ENCODE measurements at places on chromosomes 2 and 18.

DNA sequence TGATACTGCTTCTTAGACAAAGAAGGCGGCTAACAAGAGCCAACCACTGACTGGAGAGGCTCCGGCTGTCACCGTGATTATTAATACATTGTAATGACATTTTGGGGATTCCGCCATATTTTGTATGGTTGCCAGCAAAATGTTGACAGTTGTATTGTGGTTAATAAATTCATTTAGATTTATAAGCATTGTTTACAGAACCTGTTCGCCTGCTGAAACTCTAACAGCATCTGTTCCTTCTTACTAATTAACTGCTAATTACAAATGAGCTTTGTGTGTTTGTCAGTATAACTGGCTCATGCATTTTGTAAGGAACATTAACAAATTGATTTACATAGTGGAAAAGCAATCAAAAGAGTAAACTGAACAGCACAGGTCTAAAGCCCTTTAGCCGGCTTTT is 332.4 kb downstream of the GBX2 start:
- no peak for DNase-seq

DNA sequence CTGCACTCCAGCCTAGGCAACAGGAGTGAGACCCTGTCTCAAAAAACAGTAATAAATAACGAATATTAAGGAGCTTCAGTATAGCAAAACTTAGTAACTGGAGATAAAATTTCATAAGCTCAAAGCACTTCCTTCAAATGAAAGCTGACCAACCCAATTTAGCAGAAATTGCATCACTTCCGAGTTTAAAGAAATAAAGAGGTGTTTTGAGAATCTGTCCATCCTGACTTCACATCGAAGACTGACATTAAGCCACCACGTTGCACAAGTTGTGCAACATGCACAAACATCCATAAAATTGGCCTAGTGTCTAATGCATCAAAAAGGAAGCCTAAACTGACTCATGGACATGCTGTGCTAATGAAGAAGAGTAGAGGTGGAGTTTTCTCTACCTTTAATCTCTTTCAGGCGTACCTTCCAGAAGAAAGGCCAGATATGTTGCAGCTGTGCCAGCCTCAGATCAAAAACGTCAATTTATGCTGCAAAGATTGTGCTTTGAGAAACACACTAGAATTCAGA is 7.7 kb upstream of the DSG3 start:
- DNase-seq: no peak

DNA sequence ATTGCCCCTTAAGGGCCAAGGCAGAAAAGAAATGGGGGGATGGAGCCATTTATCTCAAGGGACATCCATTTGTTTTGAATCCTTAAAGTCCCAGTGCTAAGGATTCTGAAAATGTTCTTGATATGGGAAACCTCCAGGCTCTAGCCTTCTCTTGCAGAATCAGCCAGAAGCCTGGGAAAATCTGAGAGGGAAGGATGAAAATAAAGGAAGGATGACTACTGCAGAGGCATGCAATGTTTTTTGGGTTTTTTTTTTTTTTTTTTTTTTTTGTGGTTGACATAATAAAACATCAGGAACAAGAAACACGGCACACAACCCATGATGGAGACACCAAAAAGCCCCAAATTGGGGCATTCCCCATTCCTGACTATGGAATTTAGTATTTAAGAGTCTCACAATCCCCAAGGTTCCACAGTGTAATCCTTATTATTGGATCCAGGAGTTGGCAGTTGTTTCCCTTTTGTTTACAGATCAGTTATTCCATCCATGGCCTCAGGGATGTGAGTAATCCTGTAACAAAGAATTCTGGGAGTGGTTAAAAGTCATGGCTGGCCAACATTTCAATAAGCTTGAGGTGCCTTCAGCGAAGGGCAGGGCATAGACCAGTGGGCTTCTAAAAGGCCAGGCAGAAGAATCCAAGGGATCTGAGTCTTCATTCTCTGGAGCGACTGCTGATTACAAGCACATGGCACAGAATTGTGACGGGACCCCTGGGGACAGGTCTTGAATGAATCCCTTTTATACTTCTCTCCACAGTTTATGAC is 337.5 kb downstream of the GULP1 start:
- DNase-seq: no peak

DNA sequence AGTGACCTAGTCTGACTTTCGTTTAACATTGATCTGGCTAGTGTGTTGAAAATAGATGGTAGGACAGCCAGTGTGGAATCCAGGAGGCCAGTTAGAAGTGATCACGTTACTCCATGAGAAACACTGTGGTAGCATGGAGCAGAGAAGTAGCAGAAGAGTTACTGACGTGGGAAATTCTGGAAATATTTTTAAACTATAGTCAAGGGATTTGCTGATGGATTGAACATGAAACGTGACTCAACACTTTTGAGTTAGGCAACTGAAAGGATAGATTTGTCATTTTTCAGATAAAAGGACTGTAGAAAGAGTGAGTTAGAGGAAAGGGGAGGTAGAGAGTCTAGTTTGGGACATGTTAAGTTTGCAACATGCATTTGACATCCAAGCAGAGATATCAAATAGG is 130.4 kb downstream of the IRS1 start:
- no peak for DNase-seq

- no peak for DNase-seq
Measured at GRCh38 chr2:47373747-47374146, 29.2 kb upstream of the MSH2 start.

- no peak for DNase-seq
Measured at GRCh38 chr18:3710712-3711301, 260.8 kb downstream of the TGIF1 start.

DNA sequence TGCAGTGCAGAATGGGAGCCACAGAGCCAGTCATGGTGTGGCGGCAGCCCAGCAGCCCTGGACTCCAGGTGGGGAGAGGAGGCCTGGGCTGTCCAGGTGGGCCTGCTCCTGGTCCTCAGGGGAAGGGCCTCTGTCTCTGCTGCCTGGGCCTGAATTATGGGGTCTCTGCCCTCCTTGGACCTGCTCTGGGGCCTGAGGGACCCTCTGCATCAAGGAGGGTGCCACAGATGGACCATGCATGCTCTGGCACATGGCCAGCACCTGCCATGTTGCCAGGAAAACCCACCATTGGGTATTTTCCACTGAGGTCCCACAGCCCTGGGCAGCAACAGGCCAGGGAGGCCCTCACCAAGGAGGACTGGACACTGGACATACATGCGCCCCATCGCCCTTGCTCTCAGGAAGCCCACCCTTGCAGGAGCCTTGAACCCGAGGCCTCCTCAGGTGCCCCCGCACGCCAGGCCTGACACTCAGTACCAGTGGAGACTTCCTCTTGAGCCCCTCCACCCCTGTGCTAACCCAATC is 107.1 kb downstream of the NDUFA10 start:
- no peak for DNase-seq

GRCh38 chr2:2041256-2041824 is 289.7 kb downstream of the MYT1L start:
- no peak for DNase-seq

DNA sequence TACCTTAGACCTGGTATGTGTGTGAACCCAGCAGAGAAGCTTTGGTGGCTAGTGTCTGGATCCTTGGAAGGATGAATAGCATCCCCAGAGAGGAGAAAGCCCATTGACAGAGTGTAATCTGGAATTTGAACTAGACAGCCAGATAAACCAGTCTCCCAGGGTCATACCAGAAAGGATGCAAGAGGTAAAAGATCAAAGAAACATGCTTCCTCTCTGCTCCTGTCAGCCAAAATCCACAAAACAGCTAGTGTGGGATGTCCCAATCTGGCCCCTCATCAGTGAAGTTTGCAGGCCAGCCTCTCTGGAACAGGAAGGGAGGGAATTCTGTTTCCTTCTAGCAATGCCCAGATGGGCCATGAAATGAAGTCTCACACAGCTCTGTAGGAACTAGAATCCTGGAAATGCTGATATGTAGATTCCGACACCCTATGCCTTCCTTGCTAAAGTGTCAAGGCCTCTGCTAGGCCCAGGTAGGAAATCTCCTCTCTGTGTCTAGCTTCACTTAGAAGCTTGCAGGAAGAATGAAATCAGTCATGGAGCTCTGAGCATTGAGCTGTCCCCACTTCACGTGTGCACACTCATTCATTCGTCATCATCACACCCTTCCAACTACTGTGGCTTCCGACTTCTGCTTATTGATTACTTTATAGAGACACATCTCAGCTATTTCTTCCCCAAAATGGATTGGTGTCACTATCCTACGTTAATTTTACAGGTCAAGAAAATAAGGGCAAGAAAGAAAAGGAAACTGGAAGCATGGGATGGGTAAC is 38.0 kb downstream of the EVA1A start:
- DNase-seq: peak; percentile 37

DNA sequence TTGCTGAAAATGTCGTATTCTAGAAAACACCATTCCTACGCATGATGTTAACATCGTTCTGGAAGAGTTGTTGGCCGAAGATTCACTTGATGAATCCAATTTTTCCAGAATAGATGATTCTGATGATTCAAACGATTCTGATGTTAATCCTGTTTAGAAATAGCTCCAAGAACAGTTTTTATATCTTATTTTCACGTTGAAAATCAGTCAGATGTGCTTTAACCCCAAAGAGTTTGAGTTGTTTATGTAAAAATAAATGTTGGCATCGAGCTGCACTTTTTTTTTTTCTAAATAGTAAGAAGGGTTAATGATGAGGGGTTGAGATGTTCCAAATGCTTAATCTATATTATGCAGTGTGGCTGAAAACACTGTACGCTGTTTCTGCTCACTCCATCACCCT is 99.9 kb upstream of the LINC00305 start:
- no peak for DNase-seq

GRCh38 chr2:64831134-64831976 is 157.8 kb upstream of the SLC1A4 start:
- DNase-seq: peak; percentile 98

DNA sequence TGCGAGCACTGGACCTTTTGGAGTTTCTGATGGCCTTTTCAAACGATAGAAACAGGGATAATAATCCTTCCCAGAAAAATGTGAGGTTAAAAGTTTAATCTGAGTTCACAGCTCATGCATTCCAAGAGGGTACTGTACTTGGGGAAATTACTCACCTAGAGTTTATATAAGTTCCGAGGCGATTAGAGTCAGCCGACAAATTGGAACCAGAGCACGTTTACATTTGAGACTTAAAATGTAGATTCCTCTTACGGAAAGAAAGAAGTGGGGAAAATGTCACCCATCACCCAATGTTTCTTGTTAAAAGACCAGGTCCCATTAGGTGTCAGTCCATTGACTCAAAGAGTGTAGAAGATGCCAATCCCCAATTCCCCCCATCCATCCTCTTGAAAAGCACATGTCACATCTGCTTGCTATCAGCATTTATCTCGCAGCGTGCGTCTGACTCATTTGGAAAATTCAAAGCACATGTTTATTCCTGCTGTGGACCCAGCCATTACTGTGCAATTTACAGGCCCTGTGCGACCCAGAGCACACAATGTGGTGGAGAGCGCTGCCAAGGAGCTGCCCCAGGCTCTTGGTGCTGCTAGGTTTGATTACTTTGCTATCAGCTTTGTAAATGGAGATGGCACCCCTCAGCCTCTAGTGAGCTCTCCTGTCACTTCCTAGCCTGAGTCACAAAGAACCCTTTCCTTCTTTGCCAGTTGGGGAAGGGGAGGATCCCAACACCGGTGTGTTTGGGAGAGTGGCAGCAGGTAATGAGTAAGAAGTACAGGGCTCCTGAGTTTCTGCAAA is 104.8 kb downstream of the COLEC12 start:
- DNase-seq: no peak

DNA sequence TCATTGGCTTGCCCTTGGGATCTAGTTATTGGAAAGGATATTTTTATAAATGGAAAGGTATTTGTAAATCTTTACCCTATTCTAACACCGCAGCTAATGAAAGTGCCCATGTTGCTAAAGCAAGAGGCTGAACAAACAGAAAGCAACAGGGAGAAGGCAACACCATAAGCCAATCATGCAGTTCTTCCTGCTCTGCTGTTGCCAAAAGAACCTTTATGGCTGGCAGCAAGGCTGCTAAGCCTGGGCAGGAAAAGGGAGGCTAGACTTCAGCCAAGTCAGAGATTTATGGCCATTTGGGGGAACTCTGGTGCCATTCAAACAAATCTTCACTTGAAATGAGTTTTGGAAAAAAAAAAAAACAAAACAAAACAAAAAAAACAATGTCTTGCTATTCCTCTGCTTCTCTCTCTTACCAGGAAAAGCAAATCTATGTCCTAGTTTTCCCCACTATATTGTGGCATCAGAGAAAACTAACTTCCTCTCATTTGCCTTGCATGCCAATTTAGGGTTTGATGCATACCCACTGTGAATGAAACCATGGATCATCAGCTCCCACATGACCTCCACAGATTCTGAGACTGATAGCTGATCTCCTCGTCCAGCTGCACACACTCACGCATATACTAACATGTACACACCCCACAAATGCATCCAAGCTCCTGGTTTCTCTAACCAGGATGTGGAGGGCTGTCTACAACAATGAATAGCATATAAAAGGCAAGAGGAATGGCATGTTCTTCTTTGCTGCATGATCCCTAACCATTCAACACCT is 179.3 kb downstream of the C1D start:
- no peak for DNase-seq

GRCh38 chr2:101714118-101714517 is 16.6 kb downstream of the MAP4K4 start:
- no peak for DNase-seq

Data from RKO (cell line).